ENCODE measurements at places on chromosomes 12 and 14. TPM values are rescaled to one million over a fixed set of nuclear protein-coding genes. Genes with fewer than 3 reads are reported as not detected.

The RAD9B gene
- 0.88 TPM for total RNA-seq

The HNF1A gene
- total RNA-seq: not detected

- H3K27ac ChIP-seq: peak overlapping the region; percentile 69
- H3K27me3 ChIP-seq: no peaks in the 10 kb centered on the region
- no peaks in the 10 kb centered on the region for H3K36me3 ChIP-seq
- DNase-seq: no peak
- peaks cover 4% of the 10 kb centered on the region for H3K4me1 ChIP-seq
- no peak overlapping the region for H3K4me3 ChIP-seq
Observed at GRCh38 chr14:76765461-76765931, 4.2 kb downstream of the VASH1 start.

The OTUB2 gene
- total RNA-seq: not detected

The SPIC gene
- total RNA-seq: not detected

DNA sequence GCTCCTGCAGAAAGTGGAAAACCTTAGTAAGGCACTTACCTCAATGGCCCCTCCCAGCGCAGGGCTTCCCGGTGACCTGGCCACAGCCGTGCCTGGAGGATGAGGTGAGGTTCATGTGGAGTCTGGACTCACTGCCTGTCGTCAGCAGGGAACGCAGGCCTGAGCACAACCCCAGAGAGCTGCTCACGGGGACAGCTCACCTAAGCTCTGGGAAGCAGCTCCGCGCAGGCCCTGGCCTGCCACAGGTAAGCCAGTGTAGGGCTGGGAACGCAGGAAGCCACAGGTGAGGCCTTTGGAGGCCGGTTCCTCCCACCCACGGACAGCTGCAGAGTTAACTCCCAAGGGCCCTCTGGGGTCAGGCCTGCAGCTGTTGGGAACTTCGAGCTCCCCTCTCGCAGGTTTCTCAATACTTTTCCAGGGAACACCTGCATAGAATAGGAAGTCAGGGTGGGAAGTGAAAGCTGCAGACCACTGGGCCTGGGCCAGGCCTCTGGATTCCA lies 32.7 kb downstream of the ANAPC7 start:
- no peak for DNase-seq
- no peaks in the 10 kb centered on the region for H3K4me1 ChIP-seq
- H3K36me3 ChIP-seq: no peaks in the 10 kb centered on the region
- no peaks in the 10 kb centered on the region for H3K27me3 ChIP-seq
- H3K27ac ChIP-seq: no peak overlapping the region
- H3K4me3 ChIP-seq: no peak overlapping the region

- no peaks in the 10 kb centered on the region for H3K36me3 ChIP-seq
- no peaks in the 10 kb centered on the region for H3K4me1 ChIP-seq
- no peak for DNase-seq
- H3K4me3 ChIP-seq: no peak overlapping the region
- no peaks in the 10 kb centered on the region for H3K27me3 ChIP-seq
- H3K27ac ChIP-seq: no peak overlapping the region
Observed at GRCh38 chr12:14558473-14558959, 9.2 kb downstream of the PLBD1 start.
